Epithelial cell of proximal tubule (primary cell): ENCODE measurements at places on chromosomes 2 and 18. TPM values are rescaled to one million over a fixed set of nuclear protein-coding genes. Genes with fewer than 3 reads are reported as not detected.

- DNase-seq, result no peak
These were observed 113.0 kb downstream of the CDH2 start for GRCh38 chr18:28063926-28064325.

GRCh38 chr18:24976502-24976901 is 375.5 kb downstream of the ZNF521 start:
- no peak for DNase-seq

GRCh38 chr2:18753722-18754121 is 164.4 kb upstream of the NT5C1B start:
- DNase-seq, result no peak

DNA sequence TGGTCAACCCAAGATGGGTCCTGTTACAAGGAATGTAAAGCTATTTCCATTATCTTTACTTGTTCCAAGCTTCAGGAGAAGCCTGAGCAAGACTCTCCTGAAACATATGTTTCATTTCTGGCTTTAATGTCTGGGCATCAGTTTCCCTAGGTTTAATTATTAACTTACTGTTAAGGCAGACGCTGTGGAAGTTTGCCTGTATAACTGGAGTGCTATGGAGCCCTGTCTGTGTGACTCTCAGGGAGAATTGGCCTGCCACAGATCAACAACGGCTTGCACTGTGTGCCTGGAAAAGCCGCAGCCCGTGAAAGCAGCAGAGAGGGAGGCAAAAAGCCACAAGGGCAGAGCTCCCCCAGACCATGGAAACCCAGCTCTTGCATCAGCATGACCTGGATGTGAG is 22.1 kb upstream of the LONRF2 start:
- DNase-seq, result no peak

GRCh38 chr18:74183130-74183529 is 34.8 kb downstream of the TIMM21 start:
- no peak for DNase-seq

GRCh38 chr2:47179388-47179787 is 24.3 kb upstream of the STPG4 start:
- no peak for DNase-seq

DNA sequence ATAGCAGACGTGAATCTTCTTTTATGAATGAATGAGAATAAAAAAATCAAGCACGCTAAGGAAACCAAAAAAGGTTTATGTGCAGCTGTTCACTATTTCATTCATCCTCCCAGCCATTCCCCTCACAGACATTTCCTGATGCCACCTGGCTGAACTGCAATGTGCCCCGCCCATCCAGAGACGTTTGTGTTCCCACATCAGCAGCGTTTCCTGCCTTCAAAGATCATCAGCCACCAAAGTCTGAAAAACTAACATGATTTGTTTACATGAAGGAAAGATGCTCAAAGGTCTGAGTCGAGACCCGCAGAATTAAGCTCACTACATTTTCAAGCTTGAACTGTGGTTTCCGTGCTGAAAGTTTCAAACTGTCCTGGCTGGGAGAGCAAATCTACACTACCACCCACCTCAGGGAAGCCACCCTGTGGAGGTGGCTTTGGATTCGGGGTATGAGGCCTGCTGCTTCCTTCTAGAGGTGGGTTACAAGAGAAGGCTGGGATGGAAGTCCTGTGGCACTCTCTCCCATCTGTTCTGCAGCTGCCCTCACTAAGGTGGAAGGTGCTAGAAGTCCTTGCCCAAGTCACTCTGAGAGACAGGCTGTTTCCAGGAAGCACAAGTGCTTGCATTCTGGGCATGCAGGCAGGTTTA is 201.3 kb upstream of the OSR1 start:
- DNase-seq, result no peak

DNA sequence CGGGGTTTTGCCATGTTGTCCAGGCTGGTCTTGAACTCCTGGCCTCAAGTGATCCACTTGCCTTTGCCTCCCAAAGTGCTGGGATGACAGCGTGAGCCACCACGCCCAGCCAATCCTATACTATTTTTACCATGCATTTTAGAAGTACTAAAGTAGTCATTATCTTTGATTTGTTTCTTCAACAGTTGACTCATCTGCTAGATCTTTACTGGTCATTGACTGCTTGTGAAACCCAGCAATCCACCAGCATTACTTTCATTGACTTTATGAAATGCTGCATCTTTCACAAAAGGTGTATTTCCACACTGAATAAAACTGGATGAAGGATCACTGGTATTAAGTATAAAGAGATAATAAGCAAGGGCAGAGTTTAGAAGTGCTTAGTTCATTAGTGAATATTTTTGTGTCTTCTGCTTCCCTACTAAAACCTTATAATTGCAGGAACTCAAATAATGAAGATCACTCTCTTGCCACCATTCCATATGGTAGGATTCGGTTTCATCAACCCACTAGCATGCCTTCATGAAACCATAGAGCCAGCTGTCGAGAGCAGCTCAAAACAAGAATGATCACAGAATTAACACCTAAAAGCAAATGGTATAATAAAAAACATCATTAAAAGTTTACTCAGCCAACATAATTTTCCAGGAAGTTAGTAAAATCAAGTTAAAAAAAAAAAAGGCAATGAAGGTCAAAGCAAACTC is 33.1 kb downstream of the IRS1 start:
- DNase-seq, result no peak

- DNase-seq, result no peak
These were observed 18.0 kb downstream of the DGUOK start for GRCh38 chr2:73944714-73945113.

- no peak for DNase-seq
These were observed 31.2 kb downstream of the PTPN18 start for GRCh38 chr2:130387071-130387400.

DNA sequence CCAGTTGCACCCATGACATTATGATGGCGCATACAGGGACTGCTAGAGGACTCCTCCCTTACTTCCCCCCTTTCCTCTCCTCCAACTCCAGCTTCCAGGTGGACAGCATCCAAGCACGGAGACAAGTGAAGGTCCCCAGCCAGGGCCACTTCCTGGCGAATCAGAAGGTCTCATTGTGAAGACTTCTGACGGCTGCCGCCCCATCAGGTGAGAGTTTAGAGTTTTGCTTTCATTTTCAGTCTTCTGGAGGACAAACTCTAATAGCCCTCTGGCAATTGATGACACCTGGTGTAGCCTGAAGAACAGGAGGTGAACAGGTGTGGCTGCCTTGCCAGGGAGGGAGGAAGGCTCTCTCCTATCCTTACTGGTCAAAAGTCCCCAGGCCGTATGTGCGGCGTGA is 77.3 kb upstream of the KCNH7 start:
- no peak for DNase-seq

DNA sequence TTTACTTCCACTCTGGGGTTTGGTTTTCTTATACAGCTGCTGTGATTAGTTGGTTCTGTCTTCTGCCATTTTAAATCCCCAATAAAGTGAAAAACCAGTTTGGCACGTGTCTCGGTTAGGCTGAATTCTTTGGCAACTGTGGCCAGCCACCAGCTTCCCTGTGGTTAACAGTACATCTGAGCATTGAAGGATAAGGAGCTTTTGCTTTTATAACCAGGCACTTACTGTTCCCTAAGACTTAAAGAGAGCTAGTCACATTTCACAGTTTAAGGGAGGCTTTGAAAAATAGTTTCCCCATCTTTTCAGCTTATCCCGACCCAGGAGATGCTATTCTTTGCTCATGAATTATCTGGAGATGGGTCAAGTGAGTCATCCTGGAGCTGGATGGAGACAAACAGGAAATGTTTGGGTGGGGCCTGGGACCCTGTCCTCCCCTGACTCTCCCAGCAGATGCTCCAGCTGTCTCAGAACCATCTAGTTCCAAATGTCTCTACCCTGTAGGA is 57.3 kb upstream of the EML6 start:
- no peak for DNase-seq

- DNase-seq, result no peak
These were observed 89.6 kb upstream of the CCDC68 start for GRCh38 chr18:55048892-55049291.

DNA sequence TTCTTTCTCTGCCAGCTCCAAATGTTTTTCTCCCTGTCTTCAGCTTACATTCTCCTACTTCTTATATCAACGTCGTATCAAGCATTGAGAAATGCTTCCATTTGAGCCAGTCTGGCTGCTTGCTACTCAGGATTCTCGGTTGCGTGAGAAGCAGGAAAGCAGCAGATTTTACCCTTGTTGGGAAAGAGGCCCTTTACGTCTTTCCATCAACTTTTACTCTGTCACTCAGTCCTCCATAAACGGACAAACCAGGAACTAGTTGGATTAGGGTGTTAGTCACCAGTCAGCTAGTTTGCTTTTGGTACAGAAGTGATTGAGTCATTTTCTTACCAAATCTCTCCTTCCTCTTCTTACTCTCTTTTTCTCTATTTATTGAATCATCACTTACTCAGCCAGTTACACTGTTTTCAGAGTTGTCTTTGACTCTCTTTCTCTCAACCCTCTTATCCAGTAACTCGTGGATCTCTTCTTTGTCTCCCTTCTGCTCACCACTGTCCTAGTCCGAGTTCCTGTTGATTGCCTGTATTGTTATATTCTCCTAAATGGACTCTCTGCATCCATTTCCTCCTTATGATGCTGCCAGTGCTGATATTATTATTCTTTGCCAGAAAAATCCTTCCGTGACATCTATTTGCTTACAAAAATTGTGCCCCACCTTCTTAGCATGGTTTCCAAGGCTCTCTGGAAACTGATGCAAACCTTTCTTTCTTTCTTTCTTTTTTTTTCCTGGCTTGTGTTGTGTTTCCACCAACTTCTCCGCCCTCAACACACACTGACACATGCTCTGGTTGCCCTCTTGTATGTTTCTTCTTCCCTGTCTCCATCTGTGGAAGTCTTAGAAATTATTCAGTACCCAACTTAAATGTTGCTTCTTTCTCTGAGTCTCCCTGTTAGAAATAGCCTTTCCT is 61.5 kb downstream of the VRK2 start:
- peak; percentile 43 for DNase-seq

GRCh38 chr18:42929857-42930256 is 185.6 kb downstream of the RIT2 start:
- DNase-seq, result peak; percentile 23

DNA sequence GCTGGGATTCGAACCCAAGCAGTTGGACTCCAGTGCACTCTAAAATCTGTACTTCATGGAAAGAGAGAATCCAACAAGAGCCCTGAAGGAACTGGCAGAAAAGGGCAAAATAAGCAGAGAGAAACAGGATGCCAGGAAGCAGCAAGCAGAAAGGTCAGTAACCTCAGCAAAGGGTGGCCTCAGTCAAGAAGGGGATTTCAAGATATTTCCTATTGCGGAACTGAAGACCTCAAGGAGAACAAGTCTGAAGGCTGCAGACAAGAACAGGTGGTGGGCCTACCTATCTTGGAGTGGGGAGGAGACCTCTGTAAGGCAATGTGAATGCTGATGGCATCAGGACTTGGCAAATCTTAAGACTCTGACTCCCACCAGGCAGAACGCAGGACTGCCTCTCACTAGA is 20.1 kb upstream of the MREG start:
- DNase-seq, result no peak

- DNase-seq, result no peak
These were observed 77.0 kb downstream of the CIB4 start for GRCh38 chr2:26564121-26564644.

- no peak for DNase-seq
These were observed 2.1 kb downstream of the HADHB start for GRCh38 chr2:26246818-26247217.

- no peak for DNase-seq
These were observed 50.6 kb upstream of the ZFP36L2 start for GRCh38 chr2:43276962-43277391.

DNA sequence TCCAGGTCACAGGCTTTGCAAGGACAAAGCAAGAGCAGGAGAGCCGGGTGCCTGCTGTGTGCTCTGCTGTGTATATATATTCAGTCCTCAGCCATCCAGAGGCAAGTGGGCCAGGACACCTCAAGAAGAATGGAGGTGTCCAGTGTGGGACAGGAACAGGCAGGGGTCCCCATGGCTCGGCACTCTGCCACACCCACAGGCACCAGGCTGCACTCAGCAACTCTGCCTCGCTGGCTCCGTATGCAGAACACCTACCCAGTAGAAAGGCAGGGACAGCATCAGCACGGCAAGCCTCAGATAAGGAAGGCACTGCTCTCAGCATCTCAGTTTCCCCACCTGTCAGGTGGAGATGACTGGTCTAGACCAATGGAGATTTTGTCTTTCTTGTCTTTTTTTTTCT is 57.8 kb downstream of the DNMT3A start:
- no peak for DNase-seq

- no peak for DNase-seq
These were observed 310.2 kb upstream of the NRP2 start for GRCh38 chr2:205372141-205372540.

DNA sequence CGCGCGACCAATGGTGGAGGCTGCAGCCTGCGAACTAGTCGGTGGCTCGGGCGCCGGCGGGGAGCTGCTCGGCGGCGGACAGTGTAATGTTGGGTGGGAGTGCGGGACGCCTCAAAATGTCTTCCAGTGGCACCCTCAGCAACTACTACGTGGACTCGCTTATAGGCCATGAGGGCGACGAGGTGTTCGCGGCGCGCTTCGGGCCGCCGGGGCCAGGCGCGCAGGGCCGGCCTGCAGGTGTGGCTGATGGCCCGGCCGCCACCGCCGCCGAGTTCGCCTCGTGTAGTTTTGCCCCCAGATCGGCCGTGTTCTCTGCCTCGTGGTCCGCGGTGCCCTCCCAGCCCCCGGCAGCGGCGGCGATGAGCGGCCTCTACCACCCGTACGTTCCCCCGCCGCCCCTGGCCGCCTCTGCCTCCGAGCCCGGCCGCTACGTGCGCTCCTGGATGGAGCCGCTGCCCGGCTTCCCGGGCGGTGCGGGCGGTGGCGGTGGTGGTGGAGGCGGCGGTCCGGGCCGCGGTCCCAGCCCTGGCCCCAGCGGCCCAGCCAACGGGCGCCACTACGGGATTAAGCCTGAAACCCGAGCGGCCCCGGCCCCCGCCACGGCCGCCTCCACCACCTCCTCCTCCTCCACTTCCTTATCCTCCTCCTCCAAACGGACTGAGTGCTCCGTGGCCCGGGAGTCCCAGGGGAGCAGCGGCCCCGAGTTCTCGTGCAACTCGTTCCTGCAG is at the start of gene HOXD9:
HOXD9 (plus strand) TSS at position 37 of the 728 bp plus-strand sequence; CDS start at position 87, 50 bp downstream.
- DNase-seq, result no peak

The KLHL14 gene
- 2.9 and 3.0 TPM in 2 replicates for total RNA-seq

The SKA1 gene
- 23.9 and 34.2 TPM in 2 replicates for total RNA-seq

The ANKRD36B gene
- total RNA-seq, result 5.9 and 8.7 TPM in 2 replicates

The C18orf54 gene
- total RNA-seq, result 6.4 and 12.9 TPM in 2 replicates

The ZNF514 gene
- total RNA-seq, result 4.1 and 5.2 TPM in 2 replicates

The TCF7L1 gene
- 1.1 and 1.4 TPM in 2 replicates for total RNA-seq

The CDCA7 gene
- 34.7 and 55.4 TPM in 2 replicates for total RNA-seq

The UGT1A5 gene
- total RNA-seq, result not detected in 2 replicates

The ZNF396 gene
- total RNA-seq, result 0.29 and 0.87 TPM in 2 replicates

The STK11IP gene
- total RNA-seq, result 18.6 and 35.7 TPM in 2 replicates

The NYAP2 gene
- not detected in 2 replicates for total RNA-seq

The DNAJC5G gene
- total RNA-seq, result not detected in 2 replicates

The CYP26B1 gene
- 0.17 and 0.36 TPM in 2 replicates for total RNA-seq

The DNPEP gene
- total RNA-seq, result 40.0 and 54.0 TPM in 2 replicates

The ADAM17 gene
- total RNA-seq, result 24.3 and 28.1 TPM in 2 replicates

The ADAM23 gene
- 0.92 and 1.7 TPM in 2 replicates for total RNA-seq

The PLCL1 gene
- under 0.01 TPM in 1 of 2 replicates, not detected in the other for total RNA-seq
